ENCODE measurements at places on chromosomes 16 and 17. TPM values are rescaled to one million over a fixed set of nuclear protein-coding genes. Genes with fewer than 3 reads are reported as not detected.

DNA sequence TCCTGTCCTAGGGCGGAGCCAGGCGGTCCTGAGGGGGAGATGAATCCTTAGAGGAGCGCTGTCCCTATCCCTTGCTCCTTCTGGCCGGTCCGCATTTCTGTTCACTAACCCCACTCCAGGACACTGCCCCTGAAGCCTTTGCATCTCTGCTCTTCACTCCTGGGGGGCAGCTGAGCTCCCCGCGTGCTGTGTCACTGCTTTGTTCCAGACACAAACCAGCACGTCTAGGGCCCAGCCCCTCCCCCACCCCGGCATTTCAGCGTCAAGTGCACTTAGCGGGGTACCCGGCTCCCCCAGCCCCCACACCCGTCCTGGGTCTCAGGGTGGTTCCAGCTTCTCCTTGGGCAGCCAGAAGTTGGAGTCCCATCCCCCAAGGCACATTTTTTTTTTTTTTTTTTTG lies 8.9 kb downstream of the CORO6 start:
- no peak for DNase-seq

DNA sequence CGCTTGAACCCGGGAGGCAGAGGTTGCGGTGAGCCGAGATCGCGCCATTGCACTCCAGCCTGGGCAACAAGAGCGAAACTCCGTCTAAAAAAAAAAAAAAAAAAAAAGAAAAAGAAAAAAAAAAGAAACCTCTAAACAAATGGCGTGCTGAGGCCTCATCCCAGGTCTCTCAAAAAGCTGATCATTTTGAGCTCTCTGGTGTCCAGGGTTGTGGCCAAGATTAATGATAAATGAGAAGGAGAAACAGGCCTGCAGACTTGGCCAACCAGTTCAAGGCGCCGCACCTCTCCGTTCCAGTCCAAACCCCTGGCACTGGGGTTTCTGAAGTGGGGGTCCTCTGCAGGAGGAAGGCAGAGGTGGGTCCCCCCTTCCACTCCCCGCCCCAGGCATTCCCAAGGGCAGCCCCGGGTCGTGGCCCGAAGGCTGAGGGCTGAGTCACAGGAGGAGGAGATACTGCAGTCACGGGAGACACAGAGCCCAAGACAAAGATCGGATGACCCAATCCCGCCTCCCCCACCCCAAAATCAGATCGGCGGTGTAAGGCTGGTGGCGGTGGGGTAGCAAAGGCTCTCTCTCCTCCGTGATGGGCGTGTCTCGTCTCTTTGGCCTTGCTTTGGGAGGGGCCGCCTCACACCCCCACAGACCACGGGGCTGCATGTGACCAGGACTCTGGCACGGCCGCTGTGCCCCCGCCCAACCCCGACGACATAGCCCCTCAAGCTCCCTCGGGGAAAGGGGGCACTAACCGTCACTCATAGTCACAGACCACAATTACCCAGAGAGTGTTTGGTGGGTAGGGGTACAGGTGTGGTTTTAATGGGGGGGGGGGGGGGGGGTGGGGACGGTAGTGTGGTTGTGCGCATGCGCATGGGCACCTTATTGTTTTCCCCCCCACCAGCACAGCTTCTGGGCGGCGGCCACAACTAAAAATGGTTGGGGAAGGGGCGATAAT lies 1.1 kb downstream of the VAT1 start:
- DNase-seq, result peak; percentile 41

Gene ATP2A1
- total RNA-seq, result 0.85 TPM

DNA sequence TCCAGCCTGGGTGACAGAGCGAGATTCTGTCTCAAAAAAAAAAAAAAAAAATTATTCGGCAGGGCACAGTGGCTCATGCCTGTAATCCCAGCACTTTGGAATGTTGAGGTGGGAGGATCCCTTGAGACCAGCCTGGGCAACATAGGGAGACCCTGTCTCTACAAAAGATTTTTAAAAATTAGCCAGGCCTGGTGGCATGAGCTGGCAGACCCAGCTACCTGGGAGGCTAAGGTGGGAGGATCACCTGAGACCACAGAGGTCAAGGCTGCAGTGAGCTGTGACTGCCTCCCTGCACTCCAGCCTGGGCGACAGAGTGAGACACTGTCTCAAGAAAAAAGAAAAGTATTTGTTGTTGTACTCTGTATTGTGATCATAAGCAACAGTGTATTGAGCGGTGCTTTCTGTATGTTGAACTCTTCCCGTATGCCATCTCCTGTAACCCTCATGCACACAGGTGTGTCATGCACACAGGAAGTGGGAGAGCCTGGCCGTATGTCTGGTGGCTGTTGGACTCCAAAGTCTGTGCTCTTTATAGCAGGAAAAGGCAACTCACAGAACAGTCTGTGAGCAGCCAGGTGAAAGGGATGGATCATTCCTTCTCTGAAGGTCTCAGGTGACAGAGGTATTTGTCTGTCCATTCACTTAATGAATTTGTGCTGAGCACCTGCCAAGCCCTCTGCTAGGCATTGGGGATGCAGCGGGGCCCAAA lies 17.1 kb downstream of the CDH1 start:
- DNase-seq, result no peak

DNA sequence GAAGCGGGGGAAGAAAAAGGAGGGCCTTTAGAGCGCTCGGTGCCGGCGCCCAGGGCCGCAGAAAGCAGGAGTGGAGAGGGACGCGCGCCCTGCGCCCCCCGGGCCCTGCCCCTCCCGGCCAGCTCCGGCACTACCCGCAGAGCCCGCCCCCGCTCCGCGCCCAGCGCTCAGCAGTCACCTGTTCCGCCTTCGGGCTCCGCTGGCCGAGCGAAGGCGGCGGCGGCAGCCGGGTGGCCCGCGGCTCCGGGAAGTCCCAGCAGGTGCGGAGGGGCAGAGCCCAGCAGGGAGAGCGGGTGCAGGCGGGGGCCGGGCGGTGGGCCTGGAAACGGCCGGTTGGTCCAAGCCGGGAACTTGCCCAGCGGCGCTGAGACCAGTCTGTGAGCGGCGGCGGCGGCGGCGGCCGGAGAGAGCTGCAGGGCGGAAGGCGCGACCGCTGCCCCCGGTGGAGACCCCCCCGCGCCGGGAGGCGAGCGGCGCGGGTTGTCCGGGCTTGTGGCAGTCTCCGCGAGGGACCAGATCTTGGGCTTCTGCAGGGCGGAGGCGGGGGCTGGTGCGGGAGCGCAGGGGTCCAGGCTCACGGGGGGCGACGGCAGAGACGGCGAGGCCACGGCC lies 2.2 kb downstream of the IRX3 start:
- no peak for DNase-seq

DNA sequence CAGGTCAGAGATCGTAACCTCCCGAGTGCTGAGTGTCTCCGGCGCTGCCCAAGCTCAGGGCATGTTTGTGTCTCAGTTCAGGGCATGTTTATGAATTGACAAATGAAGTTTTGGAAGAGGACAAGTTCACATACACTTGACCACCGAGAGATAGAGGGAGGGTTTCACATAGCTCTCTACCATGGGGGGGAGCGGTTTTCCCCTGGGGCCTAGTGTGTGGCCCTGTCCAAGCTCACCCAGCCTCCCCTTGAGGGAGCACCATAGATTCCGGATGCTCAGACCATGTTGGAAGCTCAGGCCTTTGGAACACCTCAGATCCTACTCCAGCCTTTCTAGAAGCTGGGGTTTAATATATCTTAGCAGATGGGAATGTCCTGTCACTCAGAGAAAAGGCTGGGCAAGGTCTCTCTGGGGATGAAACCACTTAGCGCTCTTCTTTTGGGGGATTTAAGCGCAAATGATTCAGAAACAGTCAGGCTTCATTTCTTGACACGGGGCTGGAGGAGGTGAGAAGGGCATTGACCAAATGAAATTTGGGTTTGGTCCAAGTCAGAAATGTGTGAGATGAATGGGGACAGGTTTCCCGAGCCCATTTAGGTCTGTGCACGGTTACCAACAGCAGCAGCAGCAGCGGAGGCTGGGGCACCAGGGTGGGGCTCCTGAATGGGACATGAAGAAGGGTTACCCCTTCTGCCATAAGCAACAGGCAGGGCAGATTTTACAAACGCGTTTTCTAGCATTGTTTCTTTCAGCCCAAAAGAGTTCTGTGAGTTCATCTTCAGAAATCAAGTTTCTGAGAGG lies 96.6 kb downstream of the METRNL start:
- no peak for DNase-seq

DNA sequence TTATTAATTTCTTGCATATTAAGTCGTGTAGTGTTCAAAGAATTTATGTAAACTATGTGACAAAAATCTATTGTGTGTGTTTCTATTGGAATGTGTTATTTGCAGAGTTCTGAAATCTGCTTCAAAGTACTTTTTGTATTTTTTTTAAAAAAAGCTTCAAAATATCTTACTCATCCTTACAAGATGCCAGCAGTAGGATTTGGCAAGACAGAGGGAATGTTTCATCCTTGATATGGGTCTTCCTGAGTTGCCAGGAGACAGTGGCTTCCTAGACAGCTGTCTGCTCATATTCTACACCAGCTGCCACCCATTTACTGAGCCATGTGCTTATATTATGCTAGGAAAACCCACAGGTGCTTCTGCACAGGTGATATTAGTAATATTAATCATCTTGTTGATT lies 36.4 kb downstream of the EFCAB5 start:
- peak; percentile 61 for DNase-seq

DNA sequence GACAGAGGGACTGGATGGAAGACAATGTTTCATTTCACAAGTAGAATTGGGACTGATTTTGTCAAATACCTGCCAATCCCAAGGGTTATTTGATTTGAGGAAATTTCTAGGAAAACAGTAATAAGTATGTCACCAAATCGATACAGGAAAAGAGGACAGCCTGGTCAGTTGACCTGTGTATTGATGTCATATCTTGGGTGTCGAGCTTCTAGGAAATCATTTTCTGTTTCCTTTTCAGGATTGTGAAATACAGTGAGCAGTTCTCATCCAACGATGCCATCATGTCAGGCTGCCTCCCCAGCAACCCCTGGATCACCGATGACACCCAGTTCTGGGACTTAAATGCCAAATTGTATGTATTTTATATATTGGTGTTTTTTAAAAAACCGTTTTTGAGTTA lies 56.1 kb downstream of the RGS9 start:
- DNase-seq, result no peak

Gene MYCBPAP
- 0.15 TPM for total RNA-seq

- peak; percentile 38 for DNase-seq
These were observed 1.6 kb downstream of the FAM83G start for GRCh38 chr17:19002805-19003542.

Gene SHISA6
- not detected for total RNA-seq

- DNase-seq, result peak; percentile 60
These were observed 3.8 kb downstream of the PMP22 start for GRCh38 chr17:15261258-15261801.

GRCh38 chr16:70157477-70158260 lies 15.9 kb upstream of the CLEC18C start:
- no peak for DNase-seq

Gene OTOP2
- total RNA-seq, result not detected

DNA sequence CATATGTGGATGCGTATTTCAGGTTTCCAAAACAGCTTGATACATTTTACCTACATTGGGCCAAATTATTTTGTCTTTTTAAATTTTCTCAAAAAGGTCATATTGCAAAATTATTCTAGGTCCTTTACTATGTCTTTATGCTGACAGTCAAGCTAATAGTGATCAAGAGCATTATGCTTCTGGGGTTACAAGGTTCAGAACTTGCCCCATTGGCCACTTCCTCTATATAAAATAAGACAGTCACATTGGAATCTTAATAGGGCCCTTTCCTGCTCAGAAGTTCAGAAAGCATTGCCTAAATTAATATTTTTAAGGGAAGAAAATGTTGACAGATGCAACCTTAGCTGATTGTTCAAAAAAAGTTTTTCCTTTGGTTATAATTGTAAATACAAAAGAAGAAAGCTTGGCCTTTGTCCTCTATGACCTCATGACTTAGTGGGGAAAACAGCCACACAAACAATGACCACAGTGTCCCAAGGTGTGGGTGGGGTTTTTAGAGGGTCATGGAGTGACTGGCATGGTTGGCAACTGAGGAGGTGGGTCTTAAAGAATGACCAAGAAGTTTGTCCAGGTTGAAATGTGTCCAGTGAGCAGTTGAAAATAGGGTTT lies 11.8 kb upstream of the RAB11FIP4 start:
- DNase-seq, result no peak

- DNase-seq, result no peak
These were observed 74.0 kb downstream of the N4BP1 start for GRCh38 chr16:48535831-48536613.

Gene HERPUD1
- 105 TPM for total RNA-seq

DNA sequence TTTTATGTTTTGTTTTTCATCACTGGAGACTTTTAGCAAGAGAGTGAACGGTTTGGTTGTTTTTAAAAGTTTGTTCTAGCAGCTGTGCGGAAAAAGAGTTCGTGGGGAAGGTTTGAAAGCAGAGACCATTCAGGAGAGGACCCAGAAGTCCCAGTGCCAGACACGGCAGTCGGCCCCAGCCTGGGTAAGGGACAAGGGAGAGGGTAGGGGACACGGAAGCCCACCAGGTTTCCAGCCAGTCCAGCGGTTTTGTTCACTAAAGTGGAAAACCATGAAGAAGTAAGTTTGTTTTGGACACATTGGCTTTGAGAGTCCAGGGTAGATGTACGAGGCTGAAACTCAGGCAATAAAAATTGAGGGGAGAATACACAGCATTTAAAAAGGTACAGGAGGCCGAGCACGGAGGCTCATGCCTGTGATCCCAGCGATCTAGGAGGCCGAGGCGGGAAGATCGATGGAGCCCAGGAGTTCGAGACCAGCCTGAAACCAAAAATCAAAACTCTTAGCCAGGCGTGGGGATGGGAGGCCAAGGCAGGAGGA lies 56.8 kb upstream of the RPH3AL start:
- no peak for DNase-seq

DNA sequence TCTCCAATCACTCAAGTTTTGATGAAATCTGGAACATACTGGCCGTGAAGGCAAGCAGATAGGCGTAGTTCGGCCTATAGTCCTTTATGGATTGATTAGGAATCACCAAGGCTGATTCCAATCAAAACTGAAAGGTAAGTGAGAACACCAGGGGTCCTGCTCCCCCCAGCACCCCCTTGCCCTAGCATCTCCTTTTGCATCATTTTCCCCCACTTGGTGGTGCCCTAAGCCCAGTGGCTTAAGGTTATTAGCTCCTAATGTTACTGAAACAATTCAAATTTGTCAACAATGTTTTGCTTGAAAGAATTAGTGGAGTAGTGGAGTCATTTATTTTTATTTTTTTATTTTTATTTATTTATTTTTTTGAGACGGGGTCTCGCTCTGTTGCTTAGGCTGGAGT lies 4.9 kb downstream of the SLFN14 start:
- no peak for DNase-seq

- peak; percentile 87 for DNase-seq
These were observed 835 bp downstream of the NME4 start for GRCh38 chr16:397736-398332.

DNA sequence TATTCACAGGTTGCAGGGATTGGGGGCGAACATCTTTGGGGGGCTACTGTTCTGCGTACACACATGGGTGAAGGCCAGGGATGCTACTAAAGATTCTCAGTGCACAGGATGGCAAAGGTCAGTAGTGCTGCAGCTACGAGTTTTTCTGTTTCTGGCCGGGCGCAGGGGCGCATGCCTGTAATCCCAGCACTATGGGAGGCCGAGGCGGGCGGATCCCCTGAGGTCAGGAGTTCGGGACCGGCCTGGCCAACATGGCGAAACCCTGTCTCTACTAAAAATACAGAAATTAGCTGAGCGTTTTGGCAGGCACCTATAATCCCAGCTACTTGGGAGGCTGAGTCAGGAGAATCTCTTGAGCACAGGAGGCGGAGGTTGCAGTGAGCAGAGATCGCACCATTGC lies 3.9 kb upstream of the ZNF598 start:
- no peak for DNase-seq

Gene ASGR1
- total RNA-seq, result 1.6 TPM

Gene PPL
- total RNA-seq, result not detected

Gene ATAD5
- total RNA-seq, result 2.2 TPM

Gene CCNF
- 19.3 TPM for total RNA-seq

- no peak for DNase-seq
These were observed 8.2 kb upstream of the C16orf95 start for GRCh38 chr16:87325423-87325858.
